ENCODE measurements at places on chromosomes 6 and 20. TPM values are rescaled to one million over a fixed set of nuclear protein-coding genes. Genes with fewer than 3 reads are reported as not detected.

- DNase-seq, result no peak
These were observed 81.7 kb upstream of the FRMD1 start for GRCh38 chr6:168160506-168161370.

GRCh38 chr6:148528292-148528691 is 185.7 kb downstream of the SASH1 start:
- no peak for DNase-seq

GRCh38 chr20:24950836-24951525 is 1.9 kb downstream of the CST7 start:
- peak; percentile 46 for DNase-seq

DNA sequence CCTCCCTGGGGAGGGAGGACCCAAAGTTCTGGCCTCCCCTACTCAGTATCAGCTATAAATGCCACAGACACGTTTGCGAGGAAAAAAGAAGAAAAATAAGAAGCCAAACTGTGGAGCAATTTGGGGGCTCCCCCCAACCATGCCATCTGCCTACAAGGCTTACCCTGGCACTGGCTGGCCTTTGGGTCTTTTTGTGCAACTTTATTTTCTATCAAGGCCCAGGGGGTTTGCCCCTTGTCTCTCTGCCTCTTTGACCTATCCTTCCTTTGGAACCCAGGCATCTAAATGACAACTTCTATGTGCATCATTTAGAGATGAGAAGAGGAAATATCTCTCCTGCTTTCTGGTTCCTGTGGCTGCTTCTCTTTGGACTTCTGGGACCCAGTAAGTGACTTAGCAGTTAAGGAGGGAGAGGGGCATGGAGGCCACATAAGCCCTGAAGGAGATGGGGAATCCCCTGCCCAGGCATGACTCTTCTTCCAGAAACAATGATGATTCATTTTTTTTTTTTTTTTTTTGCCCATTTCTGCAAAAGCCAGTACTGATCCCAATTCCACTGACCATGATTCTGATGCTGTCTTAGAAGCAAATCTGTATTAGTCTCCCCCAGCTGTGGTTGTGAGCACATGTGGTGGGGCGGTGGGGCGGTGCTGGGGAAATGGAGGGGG is at the start of gene MUC22:
Gene MUC22, plus strand, starts transcription at position 82 of the 668 bp plus-strand sequence. Its CDS starts 233 bp downstream, at position 315.
- DNase-seq, result no peak

GRCh38 chr20:48432494-48432832 is 395.3 kb downstream of the PREX1 start:
- DNase-seq, result no peak

DNA sequence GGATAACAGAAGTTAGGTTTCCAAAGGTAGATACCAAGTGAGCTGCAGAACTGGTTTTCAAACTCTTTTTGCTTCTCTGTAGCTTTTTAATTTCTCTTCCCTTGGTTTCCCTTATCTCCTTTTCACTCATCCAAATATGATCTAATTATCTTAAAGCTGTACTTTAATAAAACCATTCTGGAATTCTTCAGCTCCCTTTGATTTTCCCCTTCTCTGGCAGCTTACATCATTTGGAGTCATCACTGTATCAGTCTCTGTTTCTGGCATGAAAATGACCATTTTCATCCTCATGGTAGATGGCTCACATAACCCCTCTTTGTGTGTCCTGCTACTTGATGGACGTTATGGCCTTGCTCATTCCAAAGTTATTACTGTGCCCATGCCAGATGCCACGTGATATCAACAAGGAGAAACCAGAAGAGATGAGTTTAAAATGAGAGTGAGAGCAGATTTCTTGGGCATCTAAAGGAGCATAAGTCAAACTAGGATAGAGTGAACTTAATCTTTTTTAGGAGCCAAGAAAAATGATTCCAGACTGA is 620.2 kb downstream of the QKI start:
- no peak for DNase-seq

- DNase-seq, result no peak
These were observed 591.0 kb upstream of the GJE1 start for GRCh38 chr6:141541581-141542324.

- DNase-seq, result no peak
These were observed 38.7 kb upstream of the CST5 start for GRCh38 chr20:23918101-23918862.

Gene TFB1M
- 22.2 TPM for total RNA-seq

Gene TRAPPC3L
- total RNA-seq, result not detected

Gene DEF6
- total RNA-seq, result 1.5 TPM

Gene SLC17A1
- total RNA-seq, result 8.7 TPM

Gene DEK
- total RNA-seq, result 16.9 TPM

Gene MYL9
- total RNA-seq, result 22.8 TPM
